ENCODE measurements at places on chromosomes 5 and 9.

GRCh38 chr5:142857405-142857804 is 87.2 kb downstream of the ARHGAP26 start:
- DNase-seq: no peak

GRCh38 chr9:29066141-29066640 is 1492.9 kb upstream of the C9orf72 start:
- DNase-seq: no peak

DNA sequence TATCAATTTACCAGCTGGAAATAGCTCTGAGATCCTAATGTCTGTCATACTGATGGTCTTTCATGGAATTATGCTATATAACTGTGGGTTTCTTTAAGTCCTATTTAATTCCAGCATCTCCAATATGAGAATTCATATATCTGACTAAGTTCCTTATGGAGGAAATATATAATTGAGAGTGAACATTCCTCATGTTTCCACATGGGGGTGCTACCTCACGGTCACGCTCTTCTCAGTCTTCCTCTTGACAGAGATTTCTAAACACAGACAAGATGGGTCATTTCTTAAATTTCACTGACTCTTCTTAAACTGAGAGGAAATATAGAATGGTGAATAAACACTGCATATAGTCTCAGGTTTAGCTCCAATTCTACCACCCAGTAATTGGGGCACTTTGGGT is 212.1 kb downstream of the SLF1 start:
- no peak for DNase-seq

- DNase-seq: no peak
Measured at GRCh38 chr9:87766697-87767096, 40.8 kb downstream of the CTSL start.

- no peak for DNase-seq
Measured at GRCh38 chr9:122107291-122107805, 14.2 kb upstream of the TTLL11 start.

- DNase-seq: no peak
Measured at GRCh38 chr5:107365320-107366109, 305.2 kb downstream of the EFNA5 start.

- DNase-seq: no peak
Measured at GRCh38 chr9:40909821-40910220, 218.7 kb downstream of the FOXD4L6 start.

GRCh38 chr9:69385581-69386033 is 60.6 kb downstream of the ENTREP1 start:
- DNase-seq: no peak
